ENCODE measurements at places on chromosomes 4 and X.

DNA sequence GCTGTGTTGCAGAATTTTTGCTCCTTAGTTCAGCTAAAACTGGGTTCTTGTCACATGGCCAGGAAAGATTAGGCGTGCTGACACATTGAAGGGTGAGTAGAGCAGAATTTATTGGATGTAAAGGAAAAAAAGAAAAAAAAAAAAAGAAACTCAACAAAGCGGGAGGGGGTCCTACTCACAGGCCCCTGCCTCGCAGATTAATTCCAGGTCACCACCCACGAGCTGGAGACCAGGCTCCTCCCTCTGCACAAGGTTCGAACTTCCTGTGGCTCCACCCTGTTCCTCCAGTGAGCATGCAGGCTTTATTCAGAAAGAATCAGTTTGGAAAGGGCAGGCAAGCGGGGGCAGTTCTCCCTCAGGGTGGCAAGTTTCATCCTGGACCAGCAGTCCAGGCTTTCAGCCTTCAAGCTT is 17.1 kb downstream of the MGST2 start:
- DNase-seq = no peak

GRCh38 chr4:184167576-184167975 is 50.1 kb downstream of the ENPP6 start:
- DNase-seq = no peak

DNA sequence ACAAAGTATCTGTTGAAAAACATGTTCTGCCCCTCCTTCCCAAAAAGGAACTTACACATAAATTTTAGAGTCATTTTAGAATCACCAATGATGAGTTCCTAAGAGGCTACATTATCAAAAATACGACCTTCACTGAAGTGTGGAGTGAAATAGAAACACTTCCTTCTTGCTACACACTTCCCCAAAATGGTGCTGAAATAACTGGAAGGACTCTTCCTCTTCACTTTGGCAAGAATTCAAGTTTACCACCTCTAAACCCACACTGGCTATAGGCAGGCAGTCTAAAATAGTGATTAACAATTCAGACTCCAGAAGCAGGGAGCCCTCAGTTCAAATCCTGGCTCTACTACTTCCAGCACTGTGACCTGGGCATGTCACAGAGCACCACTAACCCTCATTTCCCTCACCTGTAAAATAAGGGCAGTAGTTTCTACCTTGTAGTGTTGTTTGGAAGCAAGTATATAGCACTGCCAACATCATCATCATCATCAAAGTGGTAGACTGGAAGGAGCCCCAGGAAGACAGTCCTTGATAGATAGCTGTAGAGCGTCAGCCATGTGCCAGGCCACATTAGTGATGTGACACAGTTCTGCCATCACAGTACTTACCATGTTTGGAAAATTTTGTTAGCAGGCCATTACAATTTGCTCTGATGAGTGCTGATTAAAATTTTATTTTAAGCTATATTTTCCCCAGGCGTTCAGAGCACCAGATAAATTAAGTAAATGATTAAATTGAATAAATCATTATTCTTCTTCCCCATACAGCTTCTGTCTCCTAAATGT is 103.3 kb downstream of the PARM1 start:
- no peak for DNase-seq

GRCh38 chr4:150302553-150302952 is 224.3 kb downstream of the DCLK2 start:
- DNase-seq = no peak

DNA sequence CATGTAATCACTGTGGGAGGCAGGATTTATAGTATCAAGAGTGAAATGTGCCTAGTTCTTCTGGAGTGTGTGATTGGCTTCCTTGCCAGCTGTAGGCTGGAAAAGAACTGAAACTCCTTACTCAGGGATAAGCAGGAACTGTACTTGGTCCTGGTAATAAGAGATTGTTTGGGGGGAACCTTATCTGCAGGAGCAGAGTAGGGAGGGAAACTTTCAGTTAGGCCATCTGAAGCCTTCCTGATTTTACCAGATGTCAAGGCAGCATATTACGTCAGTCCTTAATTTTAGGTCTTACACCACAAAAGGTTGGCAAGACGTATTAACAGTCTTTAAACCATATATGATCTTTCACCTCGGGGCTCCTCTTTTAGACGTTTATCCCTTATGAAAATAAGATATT is 231.5 kb upstream of the FMR1 start:
- DNase-seq = no peak

DNA sequence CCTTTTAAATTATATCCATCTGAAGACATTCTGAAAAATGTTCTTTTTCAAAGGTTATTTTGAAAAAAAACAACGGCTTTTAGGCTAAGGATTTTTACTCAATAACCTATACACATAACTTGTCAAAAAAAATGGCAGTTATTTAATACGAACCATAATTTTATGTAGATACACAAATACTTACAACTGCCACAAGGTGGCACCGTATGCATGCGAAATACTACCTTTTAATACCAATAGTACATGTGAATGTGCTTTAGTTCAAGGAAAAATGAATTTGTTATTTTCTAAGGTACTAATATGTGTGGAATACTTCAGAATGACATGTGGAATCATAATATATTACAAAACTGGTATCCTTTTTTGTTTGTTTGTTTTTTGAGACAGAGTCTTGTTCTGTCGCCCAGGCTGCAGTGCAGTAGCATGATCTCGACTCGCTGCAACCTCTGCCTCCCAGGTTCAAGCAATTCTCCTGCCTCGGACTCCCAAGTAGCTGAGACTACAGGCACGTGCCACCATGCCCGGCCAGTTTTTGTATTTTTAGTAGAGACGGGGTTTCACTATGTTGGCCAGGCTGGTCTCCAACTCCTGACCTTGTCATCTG is 4.6 kb upstream of the MAD2L1 start:
- DNase-seq = no peak

DNA sequence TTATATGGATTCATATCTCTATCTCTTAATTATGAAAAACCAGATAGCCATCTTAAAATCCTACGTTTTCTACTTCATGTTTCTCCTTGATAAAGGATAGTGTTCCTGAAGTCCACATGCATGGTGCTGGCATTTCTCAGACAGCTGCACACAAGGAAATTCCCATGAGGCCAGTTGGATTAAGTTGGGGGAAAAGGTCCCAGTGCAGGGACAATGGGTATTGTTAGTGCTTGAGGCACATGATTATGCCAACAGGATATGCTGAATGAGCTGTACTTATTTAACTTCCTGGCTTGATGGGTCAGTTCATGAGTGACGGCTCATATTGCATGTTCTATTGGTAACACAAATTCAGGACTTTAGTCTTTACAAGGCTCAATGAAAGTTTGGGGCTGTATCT is 913.9 kb upstream of the NDST4 start:
- no peak for DNase-seq

- no peak for DNase-seq
Observed at GRCh38 chr4:158020176-158020575, 152.6 kb downstream of the GASK1B start.

DNA sequence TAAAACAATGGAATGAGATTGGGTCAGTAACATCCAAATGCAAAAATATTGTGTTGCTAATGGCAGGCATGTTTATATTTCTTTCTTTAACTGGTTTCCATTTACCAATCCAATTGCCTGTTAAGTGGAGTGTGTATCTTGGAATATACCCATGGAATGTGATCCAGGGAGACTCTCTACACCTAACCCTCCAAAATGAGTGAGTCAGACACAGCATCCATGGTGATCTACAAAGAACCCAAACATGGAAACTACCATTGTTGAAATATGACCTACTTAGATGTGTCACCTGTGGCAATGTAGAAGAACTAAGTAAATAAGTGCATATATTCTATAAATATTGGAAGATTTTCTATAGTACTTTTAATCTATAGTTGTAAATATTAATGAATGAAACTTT is 110.3 kb downstream of the AREG start:
- DNase-seq = no peak

- DNase-seq = no peak
Observed at GRCh38 chrX:42384956-42385355, 393.0 kb downstream of the PPP1R2C start.

DNA sequence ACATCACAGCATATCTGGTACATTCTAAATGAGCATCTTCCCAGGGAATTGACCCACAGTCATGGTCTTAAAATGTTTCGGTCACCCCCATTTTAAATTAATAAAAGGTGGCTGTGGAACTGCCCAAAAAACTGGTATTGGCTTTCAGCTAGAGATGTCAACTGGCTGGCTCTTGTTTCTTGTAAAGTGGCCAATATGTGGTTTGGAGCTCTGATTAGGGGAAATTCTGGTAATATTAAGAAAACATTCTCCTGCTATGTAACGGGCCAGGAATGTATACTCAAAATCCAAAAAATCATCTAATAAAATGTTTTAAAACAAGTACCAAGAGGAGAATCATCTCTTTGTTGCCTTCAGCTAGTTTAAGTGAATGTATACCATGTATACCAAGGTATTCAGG is 62.0 kb upstream of the VCX2 start:
- DNase-seq = no peak

DNA sequence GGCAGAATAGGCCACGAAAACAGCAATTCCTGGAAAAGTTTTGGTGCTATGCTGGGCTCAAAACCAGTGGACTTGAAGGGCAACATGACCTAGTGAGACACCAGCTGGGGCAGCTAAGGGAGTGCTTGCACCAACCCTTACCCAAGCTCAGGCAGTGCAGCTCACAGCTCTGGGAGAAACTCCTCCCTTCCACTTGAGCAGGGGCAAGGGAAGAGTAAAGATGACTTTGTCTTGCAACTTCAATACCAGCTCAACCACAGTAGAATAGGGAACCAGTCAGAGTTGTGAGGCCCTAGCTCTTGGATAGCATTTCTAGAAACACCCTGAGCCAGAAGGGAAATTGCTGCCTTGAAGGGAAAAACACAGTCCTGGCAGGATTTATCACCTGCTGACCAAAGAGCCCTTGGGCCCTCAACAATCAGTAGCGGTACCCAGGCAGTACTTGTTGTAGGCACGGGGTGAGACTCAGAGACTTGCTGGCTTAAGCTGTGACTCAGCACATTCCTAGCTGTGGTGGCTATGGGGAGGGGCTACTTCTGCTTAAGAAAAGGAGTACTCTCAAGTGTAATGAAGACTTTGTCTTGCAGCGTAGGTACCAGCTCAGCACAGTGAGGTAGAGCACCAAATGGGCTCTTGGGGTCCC is 19.7 kb upstream of the ABCG2 start:
- no peak for DNase-seq

- DNase-seq = peak; percentile 56
Observed at GRCh38 chr4:129095811-129096454, at the start of gene C4orf33. Gene C4orf33 (plus strand): TSS chr4:129096152. CDS start chr4:129102611, 6,459 bp downstream.

- DNase-seq = no peak
Observed at GRCh38 chrX:129784371-129784770, 4.6 kb downstream of the SASH3 start.

DNA sequence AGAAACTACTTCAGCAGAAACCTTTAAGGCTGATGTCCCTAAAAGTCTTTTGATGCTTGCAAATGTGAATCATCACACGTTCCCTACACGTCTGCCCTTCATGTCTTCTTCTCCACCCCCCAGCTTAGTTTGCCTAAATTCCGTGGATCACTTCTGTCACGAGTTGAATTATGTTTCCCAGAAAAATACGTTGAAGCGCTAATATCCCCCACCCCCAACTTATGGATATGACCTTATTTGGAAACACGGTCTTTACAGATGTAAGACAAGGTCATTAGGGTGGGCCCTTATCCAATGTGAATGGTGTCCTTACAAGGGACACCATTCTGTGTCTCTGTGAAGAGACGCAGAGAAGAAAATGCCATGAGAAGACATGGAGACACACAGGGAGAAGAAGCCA is 2.1 kb upstream of the ZNF518B start:
- DNase-seq = no peak

DNA sequence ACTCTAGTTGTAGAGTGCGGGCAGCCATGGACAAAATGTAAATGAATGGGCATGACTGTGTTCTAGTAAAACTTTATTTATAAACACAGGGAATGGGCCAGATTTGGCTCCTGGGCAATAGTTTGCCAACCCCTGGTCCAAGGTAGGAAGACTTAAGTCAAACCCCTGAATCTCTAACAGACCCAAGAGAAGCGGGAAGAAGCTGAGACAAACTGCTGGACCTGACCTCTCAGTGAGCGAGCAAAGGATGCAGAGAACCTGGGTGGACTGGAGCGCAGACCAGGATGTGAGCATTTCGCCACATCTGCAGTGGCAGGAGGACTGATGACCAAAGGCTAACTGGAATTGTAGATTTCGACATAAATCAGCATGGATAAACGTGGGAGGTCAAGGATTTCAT is 201.6 kb downstream of the STIM2 start:
- no peak for DNase-seq

DNA sequence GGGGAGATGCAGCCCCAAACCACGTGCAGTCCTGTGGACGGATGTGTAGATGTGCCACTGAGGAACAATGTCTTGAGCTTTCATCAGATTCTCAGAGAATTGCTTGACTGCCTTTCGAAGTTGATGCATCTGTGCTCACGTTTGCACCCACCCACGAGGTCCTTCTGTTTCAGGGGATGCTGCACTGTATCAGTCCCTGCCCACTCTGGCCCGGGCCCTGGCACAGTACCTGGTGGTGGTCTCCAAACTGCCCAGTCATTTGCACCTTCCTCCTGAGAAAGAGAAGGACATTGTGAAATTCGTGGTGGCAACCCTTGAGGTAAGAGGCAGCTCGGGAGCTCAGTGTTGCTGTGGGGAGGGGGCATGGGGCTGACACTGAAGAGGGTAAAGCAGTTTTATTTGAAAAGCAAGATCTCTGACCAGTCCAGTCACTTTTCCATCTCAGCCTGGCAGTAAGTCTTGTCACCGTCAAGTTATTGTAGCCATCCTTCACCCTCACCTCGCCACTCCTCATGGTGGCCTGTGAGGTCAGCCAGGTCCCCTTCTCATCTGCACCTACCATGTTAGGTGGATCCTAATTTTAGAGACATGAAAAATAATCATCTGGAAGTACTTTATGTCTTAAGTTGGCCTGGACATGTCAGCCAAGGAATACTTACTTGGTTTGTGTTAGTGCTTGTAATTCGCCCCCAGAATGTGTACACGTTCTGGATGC is 36.4 kb upstream of the MSANTD1 start:
- DNase-seq = no peak

DNA sequence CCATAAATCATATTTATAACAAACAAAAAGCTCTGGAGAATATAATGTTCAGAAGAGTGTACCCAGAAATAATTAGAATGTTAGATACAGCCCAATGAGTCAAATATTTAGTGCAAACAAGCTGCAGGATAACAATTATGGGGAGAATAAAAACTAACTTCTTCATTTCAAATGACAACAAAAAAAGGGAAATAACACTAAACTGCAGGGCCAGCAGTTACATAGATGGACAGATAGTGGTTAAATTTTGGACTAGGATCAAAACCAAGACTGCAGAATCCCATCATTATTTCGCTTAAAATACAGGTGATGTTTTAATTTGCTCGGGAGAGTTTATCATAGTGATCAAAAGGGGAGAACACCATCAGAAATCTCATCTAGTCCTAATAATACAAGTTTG is 617 bp upstream of the GPR34 start:
- DNase-seq = no peak

All from stimulated activated CD4-positive, alpha-beta T cell treated with anti-CD3 and anti-CD28 coated beads, Interleukin-15, amount 100 ng/mL, for 1 hour (primary cell).